SK-MEL-5 (cell line): ENCODE measurements at places on chromosomes 3 and 15.

DNA sequence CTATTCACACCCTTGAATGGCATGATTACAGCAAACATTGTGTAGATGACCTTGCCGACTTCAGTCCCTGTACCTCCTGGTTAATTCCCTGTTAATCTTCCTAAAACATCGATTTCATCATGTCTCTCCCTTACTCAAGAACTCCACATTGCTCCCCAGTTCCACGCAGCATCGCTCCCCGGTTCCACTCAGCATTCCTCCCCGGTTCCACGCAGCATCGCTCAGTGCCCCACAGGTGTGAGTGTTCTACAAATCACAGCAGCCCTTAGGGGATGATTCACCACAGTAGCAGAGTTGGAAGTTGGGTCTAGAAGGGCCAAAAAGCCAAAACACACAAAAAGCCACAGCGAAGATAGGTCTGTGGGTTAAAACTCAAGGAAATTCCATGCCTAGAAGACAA is 8.6 kb upstream of the TNK2 start:
- DNase-seq, result no peak

GRCh38 chr15:33735143-33735542 is 233.2 kb upstream of the CHRM5 start:
- peak; percentile 90 for DNase-seq

DNA sequence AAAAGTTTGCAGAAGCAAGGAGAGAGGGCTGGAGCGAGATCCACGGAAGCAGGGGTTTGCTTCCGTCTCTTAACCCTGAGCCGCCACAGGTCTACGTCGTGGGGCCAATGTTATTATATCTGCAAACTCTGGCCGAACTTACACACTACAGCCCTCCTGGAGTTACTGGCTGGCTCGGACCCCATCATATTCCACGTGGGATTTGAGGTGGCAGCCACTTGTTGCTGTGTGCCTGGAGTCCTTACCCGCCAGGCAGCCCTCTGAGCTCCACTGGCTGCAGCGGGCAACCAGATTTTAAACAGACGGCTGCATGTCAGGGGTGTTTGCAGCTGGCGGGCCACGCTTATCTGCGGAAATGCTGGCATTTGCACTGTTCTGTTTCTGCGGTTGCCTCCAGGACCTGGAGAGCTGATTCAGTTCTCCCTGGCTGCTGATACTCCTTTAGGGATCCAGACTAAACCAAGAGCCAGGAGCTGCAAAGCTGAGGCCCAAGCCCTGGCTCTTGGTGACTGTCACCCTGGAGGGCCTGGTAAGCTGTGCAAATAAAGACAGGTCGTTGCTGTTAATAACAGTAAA is 34.7 kb downstream of the TM2D3 start:
- DNase-seq, result no peak

GRCh38 chr3:71575433-71575832 is 8.1 kb downstream of the FOXP1 start:
- no peak for DNase-seq

GRCh38 chr3:51999846-52000245 is 4.2 kb upstream of the RPL29 start:
- DNase-seq, result no peak

DNA sequence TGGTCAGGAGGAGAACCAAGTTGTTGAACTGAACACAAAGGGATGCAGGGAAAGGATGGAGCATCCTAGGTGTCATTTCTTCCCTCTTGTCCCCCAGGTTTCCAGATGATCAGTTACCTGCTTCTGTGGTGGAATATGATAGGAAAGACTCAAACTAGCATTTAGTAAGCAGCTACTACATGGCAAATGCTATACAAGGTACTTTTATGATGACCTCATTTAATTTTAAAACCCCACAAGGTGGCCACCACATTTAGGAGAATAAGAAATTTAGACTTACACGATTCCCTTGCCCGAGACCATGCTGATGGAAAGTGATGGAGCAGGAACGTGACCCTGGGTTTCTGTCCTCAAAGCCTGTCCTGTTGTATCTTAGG is 40.9 kb downstream of the CCR4 start:
- DNase-seq, result no peak
